Right renal pelvis (tissue), 4 donors: ENCODE measurements at places on chromosomes 6 and 20.

GRCh38 chr6:147213772-147214171, 9.6 kb downstream of the STXBP5 start:
- DNase-seq: no peak

GRCh38 chr6:87671555-87672029, 30.4 kb downstream of the AKIRIN2 start:
- no peak for DNase-seq

- DNase-seq: no peak
These were observed 8.6 kb upstream of the GABBR1 start for GRCh38 chr6:29641430-29642148.

DNA sequence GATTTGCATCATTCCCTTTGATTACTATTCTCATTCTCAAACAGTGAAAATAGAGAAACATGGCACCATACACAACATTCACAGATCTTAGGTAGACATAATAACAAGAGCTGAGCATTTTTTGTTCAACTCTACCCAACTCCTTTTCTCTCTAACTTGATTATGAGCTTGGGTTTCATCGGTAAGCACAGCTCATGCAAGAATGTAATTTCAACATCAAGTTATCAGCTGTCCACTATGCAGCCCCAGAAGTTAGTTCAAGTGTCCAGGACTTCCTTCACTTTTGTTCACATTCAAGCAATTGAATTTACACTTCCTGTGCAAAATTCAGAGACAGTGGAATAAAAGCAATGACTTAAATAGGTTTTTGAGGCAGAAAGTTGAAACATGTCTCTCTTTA, 297.7 kb upstream of the SASH1 start:
- DNase-seq: no peak
